ENCODE measurements at places on chromosomes 2 and 18.

- DNase-seq = peak; percentile 97
Measured at GRCh38 chr2:67846370-67847070, 216.3 kb downstream of the C1D start.

- no peak for DNase-seq
Measured at GRCh38 chr2:151438506-151438905, 28.8 kb downstream of the RIF1 start.

GRCh38 chr18:62128157-62128556 is 58.7 kb downstream of the PIGN start:
- peak; percentile 2 for DNase-seq

DNA sequence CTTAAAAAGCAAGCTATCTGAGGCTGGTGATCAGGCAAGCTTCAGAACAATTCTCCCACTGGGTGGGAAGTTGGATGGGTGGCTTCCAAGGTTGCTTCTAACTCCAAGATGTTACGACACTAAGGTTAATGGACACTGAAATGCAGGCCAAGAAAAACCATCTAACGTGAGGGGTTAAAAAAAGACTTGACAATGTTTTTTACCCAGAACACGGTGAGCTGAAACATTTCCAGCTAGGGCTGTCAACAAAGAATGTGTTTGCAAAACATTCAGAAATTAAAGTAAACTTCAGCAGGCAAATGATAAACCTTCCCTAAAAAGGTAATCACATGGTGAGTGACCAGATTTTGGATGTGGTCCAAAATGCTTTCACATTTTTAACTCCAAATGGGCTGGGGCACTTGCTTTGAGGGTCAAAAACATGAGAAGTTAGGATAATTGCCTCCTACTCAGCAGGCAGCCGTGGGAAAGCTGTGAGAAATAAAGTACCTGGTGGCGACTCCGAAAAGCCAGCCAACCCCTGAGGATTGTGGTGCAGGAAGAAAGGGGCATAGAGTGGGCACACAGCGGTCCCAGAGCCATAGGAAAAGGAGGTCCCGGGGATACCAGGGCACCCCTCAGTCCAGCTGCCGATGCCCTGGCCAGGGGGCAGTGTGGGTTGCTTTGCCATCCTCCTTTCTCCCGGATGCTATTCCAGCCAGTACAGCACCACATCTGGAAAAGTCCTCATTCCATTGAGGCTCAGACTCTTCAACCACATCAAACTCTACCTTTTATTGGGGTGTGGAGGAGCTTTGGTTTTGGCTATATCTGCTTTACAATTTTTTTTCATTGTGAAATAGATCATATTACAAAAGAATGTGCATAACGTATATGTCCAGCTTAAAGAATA is 90.0 kb upstream of the ATL2 start:
- DNase-seq = no peak

DNA sequence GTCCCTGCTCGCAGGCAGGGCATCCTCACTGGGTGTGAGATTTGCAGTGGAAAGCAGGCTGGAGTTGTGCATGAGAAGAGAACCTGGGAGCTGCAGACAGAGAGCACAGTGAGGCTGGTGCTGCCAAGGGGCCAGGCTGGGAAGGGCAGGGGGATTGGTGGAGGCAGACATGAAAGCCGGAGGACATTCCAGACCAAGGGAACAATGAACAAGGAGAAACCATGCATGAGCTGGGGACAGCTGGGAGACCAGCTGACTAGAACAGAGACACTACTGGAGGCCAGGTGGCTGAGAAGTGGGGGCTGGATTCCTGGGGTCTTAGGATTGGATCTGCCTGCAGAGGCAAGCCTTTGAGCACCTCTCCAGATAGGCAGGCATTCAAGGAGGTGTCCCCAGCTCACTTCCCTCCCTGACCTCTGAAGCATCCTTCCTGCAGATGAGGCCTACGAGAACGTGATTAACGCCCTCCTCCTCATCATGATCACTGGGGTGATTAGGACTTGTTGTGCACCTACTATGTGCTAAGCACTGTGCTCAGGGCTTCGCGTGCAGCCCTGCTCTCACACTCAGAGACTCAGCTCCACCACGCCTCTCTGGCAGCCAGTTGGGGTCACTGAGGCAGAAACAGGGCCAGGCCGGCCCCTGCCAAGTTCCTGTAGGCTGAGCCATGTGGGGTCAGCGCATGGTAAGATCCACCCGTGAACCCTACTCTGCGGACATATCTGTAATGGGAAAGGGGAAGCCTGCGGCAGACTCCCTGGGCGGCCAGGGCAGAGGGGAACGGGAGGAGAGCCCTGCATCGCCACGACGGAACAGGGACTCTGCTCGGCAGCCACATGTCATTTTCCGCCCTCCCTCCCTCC is 74.8 kb upstream of the SLC66A3 start:
- DNase-seq = peak; percentile 9

DNA sequence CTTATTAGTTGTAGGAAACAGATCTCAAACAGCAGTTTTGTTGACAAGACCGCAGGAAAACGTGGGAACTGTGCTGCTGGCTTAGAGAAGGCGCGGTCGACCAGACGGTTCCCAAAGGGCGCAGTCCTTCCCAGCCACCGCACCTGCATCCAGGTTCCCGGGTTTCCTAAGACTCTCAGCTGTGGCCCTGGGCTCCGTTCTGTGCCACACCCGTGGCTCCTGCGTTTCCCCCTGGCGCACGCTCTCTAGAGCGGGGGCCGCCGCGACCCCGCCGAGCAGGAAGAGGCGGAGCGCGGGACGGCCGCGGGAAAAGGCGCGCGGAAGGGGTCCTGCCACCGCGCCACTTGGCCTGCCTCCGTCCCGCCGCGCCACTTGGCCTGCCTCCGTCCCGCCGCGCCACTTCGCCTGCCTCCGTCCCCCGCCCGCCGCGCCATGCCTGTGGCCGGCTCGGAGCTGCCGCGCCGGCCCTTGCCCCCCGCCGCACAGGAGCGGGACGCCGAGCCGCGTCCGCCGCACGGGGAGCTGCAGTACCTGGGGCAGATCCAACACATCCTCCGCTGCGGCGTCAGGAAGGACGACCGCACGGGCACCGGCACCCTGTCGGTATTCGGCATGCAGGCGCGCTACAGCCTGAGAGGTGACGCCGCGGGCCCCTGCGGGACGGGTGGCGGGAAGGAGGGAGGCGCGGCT is at the start of gene TYMS:
TSS of gene TYMS (plus strand) at position 343 of the 690 bp plus-strand sequence. CDS start at position 433, 90 bp downstream.
- DNase-seq = peak; percentile 27

GRCh38 chr2:234422981-234423431 is 73.9 kb downstream of the ARL4C start:
- DNase-seq = no peak

- no peak for DNase-seq
Measured at GRCh38 chr2:16386431-16386830, 279.2 kb downstream of the CYRIA start.

GRCh38 chr18:40272630-40273231 is 1682.3 kb upstream of the PIK3C3 start:
- no peak for DNase-seq
